ENCODE measurements at places on chromosomes 5 and 9.

GRCh38 chr5:10227379-10227778, 22.3 kb downstream of the ATPSCKMT start:
- no peak for DNase-seq

- no peak for DNase-seq
Observed at GRCh38 chr5:42855811-42856210, 44.1 kb upstream of the SELENOP start.

DNA sequence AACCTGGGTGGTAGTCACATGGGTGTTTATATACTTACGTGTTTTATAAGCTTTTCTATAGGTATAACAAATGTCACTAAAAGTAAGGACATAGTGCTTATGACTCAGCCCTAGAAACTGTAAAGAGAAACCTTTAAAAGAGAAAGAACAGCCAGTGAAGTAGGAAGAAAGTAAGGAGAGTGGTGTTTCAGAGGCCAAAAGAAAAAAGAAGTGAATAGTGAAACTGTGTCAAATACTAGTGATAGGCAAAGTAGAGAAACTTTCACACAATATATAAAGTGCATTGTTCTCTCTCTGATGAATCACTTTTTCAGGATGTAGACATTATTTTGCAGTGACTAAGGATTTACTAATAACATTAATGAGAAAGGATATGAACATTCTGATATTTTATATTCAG, 74.2 kb upstream of the SUSD1 start:
- DNase-seq: no peak

DNA sequence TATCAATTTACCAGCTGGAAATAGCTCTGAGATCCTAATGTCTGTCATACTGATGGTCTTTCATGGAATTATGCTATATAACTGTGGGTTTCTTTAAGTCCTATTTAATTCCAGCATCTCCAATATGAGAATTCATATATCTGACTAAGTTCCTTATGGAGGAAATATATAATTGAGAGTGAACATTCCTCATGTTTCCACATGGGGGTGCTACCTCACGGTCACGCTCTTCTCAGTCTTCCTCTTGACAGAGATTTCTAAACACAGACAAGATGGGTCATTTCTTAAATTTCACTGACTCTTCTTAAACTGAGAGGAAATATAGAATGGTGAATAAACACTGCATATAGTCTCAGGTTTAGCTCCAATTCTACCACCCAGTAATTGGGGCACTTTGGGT, 212.1 kb downstream of the SLF1 start:
- no peak for DNase-seq

GRCh38 chr5:30447431-30447830, 746.1 kb upstream of the CDH6 start:
- no peak for DNase-seq
